ENCODE measurements at places on chromosomes 3 and 15.

DNA sequence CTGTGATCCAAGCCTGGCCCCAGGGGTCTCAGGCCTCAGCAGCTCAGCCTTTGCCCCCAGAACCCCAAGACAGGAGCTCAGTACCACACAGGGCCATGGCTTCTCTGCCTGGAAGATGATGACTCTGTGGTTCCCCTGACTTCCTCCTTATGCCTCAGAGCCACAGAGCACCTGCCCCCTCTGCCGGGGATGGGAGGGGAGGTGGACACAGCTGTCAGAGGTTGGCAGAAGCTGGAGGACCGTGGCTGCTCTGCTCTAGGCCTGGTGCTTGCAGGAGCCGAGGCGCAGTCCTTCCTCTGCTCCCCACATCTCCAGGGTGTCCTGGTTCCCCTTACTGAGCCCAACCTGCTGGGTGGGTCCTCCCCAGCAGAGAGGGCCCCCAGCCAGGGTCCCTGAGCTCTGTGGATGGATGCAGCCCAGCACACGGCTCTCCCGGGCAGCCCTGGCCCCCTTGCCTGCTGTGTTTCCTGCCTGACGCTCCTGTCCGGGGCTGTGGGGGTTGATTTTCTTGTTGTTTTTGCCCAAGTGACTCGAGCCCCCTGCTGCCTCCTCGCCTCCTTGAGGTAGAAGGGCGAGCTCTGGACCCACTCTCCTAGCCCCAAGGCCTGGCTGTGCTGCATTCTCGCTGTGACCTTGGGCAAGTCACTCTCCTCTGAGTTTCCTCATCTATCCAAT is 36.6 kb downstream of the PSTPIP1 start:
- no peak for DNase-seq

DNA sequence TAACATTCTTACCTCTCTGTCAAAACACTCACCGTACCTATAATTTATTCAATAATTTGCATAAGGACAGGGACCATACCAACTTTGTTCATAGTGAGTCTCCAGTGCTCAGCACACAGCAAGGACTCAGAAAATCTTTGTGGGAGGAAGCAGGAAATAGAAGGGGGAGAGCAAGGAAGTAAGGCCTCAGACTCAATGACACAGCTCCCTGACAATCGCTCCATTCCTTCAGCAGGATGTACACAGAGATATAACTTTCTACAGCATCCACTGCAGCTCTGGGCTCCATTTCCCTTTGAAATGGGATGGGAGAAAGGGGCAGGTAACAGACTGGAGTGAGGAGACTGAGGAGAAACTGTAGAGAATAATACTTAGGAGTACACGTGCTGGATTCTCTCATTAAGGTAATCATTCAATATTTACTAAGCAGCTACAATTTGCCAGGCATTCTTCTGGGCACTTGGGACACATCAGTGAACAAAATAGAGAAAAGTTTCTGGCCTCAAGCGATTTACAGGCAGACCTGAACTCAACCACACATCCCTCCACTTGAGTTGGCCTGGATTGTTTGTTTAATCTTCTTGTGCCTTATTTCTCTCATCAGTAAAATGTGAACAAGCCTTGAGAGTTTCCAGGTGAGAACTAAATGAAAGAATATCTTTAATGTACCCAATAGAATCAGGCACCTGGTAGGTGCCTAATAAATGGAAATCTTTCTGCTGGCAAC is 330.3 kb upstream of the THBS1 start:
- DNase-seq: no peak

DNA sequence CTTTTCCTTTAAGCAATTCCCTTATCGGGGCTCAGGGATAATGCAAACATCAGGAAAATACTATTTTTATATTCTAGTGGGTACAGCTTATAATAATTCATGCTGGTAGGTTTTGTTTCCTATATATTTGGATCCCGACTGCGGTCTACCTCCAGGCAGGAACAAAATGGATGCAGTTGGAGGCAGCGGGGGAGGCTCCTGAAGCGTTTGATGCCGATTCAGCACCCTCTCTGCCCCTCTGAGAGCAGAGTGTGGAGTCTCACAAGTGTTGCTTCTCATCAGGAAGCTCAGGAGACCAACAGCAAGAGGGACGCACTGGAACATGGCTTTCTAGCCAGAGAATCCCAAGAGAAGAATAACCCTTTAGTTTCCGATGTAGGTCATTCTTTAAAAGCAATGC is 104.9 kb downstream of the RORA start:
- DNase-seq: no peak

GRCh38 chr3:160402221-160403027 is 3.0 kb downstream of the SMC4 start:
- DNase-seq: no peak

- no peak for DNase-seq
Measured at GRCh38 chr15:62877276-62877857, 165.2 kb upstream of the TPM1 start.

DNA sequence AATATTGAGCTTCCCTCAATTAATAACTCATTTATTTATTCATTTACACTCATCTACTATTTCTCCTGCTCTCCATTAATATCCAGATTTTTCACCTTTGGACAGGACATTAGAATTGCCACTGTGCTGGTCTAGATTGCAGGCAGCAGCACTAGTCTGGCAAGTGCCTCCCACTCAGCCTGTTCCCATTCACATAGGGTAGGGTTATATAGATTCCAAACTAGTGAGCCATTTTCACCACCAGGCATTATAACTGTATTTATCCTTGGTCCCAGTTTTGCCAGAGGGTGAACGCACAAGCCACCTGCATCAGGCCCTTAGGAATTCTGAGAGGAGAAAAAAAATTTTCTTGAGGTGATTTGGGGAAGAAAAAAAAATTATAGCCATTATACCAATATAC is 44.5 kb downstream of the ANAPC13 start:
- no peak for DNase-seq

GRCh38 chr3:187520027-187520945 is 149.9 kb downstream of the SST start:
- DNase-seq: no peak

- no peak for DNase-seq
Measured at GRCh38 chr3:193783166-193783896, 190.3 kb downstream of the OPA1 start.

All from activated CD4-positive, alpha-beta T cell treated with anti-CD3 and anti-CD28 coated beads, Interleukin-2, Interleukin-6, amounts not matched to agents 100 ng/mL and 50 ng/mL, durations not matched to agents 16 hours and 8 hours (primary cell).